ENCODE measurements at places on chromosomes 2 and 18.

- no peak for DNase-seq
Observed at GRCh38 chr2:176177580-176178037, 10.9 kb upstream of the HOXD1 start.

GRCh38 chr2:240229603-240230235 is 89.3 kb upstream of the OTOS start:
- DNase-seq = no peak

- no peak for DNase-seq
Observed at GRCh38 chr2:187580462-187581124, 26.4 kb upstream of the TFPI start.

- no peak for DNase-seq
Observed at GRCh38 chr2:16625201-16625729, 40.4 kb downstream of the CYRIA start.

DNA sequence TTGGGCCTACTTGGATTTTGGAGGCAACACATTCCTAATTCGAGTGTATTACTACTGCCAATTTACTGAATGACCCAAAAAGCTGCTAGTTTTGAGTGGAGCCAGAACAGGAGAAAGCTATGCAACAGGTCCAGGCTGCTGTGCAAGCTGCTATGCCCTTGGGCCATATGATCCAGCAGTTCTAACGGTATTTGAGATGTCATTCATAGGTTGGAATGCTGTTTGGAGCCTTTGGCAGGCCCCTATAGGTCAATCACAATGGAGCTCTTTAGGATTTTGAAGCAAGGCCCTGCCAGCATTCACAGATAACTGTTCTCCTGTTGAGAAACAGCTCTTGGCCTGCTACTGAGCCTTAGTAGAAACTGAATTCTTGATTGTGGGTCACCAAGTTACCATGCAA is 368.7 kb downstream of the CDH19 start:
- no peak for DNase-seq

GRCh38 chr2:165682546-165682945 is 111.5 kb downstream of the GALNT3 start:
- DNase-seq = no peak

DNA sequence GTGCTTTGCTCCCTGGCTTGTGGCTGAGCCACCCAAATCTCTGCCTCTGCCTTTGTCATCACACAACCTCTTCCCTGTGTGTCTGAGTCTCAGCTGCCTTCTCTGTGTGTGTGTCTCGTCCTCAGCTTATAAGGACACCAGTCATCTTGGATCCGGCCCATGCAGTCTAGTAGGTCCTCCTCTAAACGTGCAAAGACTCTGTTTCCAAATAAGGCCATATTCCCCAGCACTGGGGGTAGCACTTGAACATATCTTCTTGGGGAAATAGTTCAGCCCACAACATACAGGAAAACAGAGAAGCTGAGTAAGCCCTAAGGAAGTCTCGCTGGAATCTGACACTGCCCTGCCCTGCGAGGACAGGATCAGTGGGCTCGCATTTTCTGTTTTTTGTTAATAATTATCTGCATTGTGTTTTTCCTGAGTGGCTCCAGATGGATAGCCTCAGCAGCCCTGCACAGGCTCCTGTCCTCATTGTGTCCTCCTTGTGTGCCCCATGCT is 42.1 kb downstream of the MTCL1 start:
- DNase-seq = no peak

DNA sequence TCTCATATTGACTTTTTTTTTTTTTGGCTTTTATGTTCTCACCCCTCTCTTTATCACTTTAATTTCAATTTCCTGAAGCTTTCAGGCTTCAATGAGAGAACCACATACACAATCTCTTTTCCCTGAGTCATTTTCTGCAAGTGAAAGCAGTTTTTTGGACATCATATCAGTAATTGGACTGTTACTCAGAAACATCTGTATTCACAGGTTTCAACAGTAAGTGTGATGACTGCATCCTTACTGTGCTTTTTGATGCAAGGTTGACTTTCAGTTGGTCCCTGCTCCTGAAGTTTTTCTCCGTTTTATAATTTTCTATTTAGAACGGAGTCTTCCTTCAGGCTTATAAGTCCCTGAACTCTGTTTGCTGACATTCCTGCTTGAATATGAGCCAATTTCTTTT is 70.5 kb upstream of the CCBE1 start:
- DNase-seq = no peak

GRCh38 chr2:33785201-33786106 is 186.4 kb upstream of the FAM98A start:
- DNase-seq = no peak

GRCh38 chr2:45567974-45568789 is 42.9 kb downstream of the SRBD1 start:
- DNase-seq = no peak

GRCh38 chr2:43331422-43331821 is 105.0 kb upstream of the ZFP36L2 start:
- no peak for DNase-seq

- no peak for DNase-seq
Observed at GRCh38 chr2:237940828-237941227, 26.0 kb upstream of the UBE2F start.

GRCh38 chr18:26999797-27000196 is 134.3 kb upstream of the AQP4 start:
- DNase-seq = no peak

DNA sequence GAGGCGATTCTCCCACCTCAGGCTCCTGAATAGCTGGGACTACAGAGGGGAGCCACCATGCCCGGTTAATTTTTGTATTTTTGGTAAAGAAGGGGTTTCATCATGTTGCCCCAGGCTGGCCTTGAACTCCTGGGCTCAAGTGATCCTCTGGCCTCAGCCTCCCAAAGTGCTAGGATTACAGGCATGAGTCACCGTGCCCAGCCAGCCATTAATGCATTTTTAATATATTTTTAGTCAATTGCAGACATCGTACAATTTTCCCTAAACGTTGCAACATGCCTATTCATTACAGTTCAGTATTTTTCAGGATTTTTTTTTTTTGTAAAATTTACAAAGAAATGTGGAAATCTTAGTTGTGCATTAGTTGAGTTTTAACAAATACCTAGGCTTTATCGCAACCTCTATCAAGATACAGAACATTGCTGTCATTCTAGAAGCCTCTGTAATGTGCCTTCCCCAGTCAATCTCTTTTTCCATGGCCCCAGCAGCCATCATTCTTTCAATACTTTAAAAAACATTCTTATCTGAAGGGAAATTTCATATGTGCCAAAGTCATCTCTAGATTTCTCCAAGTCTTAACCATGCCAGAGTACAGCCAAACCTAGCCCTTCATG is 14.7 kb downstream of the NABP1 start:
- no peak for DNase-seq

GRCh38 chr2:60104514-60105505 is 448.6 kb downstream of the BCL11A start:
- no peak for DNase-seq

DNA sequence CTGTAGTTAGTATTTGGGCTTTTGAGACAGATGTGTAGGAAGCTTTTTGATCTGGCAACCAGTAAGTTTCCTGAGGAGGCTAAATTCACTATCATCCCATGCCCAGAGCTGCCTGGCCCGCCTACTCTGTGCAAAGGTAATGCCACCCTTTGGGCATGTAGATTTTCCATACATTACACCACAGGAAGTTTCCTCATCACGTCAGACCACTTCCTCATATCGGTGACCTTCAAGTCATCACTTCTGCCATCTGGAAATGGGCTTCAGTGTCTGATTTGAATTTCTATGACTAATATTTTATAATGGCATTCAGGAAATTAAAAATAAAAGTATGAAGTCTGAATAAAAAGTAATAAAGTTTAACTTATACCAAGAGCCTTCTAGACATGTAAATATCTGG is 825.4 kb downstream of the DCDC2C start:
- no peak for DNase-seq

DNA sequence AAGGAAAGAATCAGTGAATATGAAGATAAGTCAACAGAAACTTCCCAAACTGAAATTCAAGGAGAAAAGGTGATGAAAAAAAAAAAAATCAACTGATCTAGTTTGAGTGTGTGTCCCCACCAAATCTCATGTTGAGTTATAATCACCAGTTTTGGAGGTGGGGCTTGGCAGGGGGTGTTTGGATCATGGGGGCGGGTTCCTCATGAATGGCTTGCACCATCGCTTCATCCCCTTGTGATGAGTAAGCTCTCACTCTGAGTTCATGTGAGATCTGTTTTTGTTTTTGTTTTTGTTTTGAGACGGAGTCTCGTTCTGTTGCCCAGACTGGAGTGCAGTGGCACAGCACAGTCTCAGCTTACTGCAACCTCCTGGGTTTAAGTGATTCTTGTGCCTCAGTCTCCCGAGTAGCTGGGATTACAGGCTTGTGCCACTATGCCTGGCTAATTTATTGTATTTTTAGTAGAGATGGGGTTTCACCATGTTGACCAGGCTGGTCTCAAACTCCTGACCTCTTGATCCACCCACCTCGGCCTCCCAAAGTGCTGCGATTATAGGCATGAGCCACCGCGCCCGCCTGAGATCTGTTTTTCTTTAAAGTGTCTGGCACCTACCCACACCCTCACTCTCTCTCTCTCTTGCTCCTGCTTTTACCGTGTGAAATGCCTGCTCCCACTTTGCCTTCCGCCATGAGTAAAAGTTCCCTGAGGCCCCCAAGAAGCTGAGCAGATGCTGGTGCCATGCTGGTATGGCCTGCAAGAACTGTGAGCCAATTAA is 4.0 kb upstream of the SLC66A2 start:
- DNase-seq = no peak

- no peak for DNase-seq
Observed at GRCh38 chr2:89763581-89764485, 1072.4 kb downstream of the RPIA start.

All from stimulated activated CD4-positive, alpha-beta T cell treated with anti-CD3 and anti-CD28 coated beads, Interleukin-15, amount 100 ng/mL, for 1 hour (primary cell).